Tibial nerve (tissue), 4 donors: ENCODE measurements at places on chromosomes 2 and 18.

- DNase-seq, result no peak
Observed at GRCh38 chr2:168355121-168355520, 101.0 kb upstream of the CERS6 start.

DNA sequence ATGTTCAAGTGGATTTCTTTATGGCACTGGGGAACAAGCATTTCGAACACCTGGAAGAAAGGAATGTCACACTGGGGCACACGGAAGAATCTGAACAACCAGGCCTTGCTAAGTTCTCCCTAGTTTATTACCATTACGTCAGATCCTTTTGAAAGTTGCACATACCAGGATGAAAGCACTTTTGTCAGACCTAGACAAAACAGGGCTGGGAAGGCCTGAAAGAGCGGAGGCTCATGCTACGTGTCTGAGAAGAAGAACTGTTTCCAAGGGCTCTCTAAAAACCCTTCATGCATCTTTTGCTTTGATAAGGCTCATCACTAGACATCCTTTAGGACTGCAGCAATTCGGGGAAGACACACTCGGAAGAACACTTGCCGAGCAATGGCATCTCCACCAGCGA, 15.4 kb upstream of the SLC25A52 start:
- no peak for DNase-seq

DNA sequence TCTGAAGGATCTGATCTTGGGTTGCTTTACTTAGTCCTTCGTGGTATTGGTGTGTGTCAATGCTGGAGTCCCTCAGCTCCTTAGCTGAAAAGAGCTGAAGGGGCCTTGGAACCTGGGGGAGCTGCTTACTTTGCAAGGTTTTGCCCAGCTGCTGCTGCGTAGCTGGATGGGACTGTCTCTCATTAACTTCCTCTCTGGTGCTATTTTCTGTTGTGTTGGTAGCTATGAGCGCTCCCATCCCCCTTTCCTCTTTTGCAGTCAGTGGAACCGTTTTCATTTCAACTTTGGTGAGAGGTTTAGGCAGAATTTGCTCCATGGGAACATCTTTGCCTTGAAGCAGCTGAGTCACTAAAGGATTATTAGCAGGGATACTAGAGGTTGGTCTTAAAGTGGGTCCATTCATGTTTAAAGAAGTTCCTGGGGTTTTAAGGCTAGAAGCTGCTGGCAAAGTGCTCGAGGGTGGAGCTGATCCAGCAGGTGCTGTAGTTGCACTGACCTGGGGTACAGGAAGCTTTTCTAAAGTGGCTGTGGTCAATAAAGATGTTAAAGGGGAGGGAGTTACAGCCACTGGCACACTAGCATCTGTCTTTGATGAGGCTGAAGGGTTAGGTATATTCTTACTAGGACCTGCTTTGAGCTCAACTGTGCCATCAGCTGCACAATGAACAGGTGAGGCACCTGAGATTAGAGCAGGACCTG, 69.9 kb upstream of the DTNB start:
- DNase-seq, result no peak

GRCh38 chr18:9570255-9570654, 44.1 kb downstream of the PPP4R1 start:
- no peak for DNase-seq

- DNase-seq, result peak; percentile 42
Observed at GRCh38 chr2:109736177-109736827, 57.8 kb upstream of the RGPD5 start.

DNA sequence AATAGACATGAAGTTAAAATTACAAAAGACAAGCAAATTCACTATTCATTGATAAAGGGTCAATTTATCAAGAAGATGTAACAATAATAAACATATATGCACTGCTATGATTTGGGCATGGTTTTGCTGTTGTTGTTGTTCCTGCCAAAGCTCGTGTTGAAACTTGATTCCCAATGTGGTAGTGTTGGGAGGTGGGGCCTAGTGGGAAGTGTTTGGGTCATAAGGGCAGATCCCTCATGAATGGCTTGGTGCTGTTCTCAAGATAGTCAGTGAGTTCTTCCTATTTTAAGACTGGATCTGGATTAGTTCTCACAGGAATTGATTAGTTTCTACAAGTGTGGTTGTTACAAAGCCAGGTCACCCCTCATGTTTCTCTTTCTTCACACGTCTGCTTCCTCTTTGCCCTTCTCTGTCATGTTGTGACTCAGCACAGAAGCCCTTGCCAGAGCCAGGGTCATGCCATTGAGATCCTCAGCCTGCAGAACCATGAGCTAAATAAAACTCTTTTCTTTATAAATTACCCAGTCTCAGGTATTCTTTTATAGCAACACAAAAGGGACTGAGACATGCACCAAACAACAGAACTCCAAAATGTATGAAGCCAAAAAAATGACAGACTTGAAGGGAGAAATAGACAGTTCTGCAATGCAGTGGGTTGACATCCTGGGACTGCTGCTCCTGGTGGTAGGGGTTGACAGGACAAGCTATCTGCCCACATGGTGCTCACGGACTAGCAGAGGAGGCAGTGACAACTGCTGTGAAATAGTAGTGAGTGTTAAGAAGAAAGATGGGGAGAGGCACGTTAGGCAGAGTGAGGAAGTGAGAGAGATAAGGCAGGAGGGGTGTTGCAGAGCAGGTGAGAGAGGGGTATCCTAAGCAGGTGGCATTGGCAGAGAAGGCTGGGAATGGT, 18.6 kb upstream of the SKA1 start:
- DNase-seq, result no peak

DNA sequence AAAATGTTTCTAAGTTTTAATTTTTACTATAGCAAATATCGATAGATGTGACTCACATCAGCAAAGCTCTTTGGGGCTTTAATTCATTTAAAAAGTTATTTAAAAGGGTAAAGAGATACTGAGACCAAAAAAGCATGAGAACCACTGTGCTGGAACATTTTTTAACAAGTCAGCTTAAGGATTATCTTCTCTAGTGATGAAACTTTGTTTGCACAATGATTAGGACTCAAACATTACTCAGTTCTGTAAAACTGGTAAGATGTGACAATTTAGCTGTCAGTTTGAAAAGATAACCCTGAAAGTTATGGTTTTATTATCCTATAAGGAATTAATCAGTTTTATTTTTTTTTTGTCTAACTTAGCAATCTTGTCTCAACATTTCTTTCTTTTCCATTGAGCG, 301.4 kb downstream of the TSN start:
- DNase-seq, result no peak

DNA sequence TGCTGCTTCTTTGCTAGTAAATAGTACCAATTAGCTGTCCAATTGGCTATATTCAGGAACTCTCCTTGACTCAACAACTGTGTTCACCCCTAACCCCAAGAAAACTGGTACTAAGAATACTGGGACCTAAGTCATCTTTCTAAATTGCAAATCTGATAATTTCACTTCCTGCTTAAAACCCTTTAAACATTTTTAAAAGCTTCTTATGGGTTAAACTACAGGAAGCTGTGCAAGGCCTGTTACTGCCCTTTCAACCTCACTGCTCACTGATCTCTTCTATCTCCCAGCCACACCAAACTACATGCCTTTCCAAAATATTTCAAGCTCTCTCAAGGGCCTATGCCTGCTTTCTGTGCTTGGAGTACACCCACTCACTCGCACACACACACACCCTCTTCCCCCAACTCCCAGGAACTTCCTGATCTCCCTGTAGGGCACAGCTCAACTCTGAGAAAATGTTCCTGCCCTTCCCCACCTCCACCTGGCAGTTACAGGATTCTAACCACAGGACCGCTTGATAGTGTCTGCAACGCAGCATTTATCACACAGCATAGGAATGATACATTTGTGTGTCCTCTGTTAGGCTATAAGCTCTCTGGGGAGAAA, 6.7 kb downstream of the LMAN1 start:
- no peak for DNase-seq

GRCh38 chr18:70319187-70319586, 30.3 kb downstream of the SOCS6 start:
- DNase-seq, result no peak

DNA sequence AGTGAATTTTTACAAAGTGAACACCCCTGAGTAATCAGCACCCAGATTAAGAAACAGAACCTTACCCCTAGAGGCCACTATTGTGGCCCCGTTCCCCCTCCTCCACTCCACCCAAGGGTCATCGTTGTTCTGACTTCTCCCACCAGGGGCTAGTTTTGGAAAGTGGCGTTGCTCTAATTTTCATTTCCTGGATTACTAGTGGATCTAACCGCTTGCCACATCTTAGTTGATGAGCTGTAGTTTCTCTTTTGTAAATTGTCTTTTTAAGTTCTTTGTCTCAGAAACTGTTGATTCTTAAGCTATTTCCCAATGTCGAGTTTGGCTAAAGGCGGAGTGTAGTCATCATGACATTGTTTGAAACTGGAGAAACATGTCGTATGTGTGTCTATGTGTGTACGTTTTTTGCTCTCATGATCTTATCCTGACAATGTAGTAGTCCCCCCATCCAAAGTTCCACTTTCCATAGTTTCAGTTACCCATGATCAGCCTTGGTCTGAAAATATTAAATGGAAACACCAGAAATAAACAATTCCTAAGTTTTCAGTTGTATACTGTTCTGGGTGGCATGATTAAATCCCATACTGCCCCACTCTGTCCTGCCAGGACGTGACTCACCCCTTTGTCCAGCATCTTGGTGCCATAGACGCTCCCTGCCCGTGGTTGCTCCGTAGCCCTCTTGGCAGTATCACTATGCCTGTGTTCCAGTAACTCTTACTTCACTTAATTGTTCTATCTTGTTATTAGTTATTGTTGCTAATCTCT, 71.0 kb upstream of the SP3 start:
- no peak for DNase-seq

- DNase-seq, result no peak
Observed at GRCh38 chr2:17052001-17052400, 386.4 kb upstream of the CYRIA start.

- no peak for DNase-seq
Observed at GRCh38 chr18:79011300-79011870, 31.8 kb downstream of the SALL3 start.

DNA sequence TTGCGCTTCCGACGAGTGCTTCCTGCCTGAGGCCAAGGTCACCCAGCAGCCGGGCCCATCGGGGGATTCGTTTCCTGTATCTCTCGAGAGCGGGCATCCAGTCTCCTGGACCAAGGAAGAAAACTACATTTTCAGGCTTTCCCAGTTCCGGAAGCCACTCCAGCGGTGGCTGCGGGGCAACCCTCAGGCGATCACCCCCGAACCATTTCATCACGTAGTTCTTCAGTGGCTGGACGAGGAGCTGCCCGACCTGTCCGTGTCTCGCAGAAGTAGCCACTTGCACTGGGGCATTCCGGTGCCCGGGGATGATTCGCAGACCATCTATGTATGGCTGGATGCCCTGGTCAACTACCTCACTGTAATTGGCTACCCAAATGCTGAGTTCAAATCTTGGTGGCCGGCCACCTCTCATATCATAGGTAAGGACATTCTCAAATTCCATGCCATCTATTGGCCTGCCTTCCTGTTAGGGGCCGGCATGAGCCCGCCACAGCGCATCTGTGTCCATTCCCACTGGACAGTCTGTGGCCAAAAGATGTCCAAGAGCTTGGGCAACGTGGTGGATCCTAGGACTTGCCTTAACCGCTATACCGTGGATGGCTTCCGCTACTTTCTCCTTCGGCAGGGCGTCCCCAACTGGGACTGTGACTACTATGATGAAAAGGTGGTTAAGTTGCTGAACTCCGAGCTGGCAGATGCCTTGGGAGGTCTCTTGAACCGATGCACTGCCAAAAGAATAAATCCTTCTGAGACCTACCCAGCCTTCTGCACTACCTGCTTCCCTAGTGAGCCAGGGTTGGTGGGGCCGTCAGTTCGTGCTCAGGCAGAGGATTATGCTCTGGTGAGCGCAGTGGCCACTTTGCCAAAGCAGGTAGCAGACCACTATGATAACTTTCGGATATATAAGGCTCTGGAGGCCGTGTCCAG, 1.0 kb downstream of the MARS2 start:
- no peak for DNase-seq

DNA sequence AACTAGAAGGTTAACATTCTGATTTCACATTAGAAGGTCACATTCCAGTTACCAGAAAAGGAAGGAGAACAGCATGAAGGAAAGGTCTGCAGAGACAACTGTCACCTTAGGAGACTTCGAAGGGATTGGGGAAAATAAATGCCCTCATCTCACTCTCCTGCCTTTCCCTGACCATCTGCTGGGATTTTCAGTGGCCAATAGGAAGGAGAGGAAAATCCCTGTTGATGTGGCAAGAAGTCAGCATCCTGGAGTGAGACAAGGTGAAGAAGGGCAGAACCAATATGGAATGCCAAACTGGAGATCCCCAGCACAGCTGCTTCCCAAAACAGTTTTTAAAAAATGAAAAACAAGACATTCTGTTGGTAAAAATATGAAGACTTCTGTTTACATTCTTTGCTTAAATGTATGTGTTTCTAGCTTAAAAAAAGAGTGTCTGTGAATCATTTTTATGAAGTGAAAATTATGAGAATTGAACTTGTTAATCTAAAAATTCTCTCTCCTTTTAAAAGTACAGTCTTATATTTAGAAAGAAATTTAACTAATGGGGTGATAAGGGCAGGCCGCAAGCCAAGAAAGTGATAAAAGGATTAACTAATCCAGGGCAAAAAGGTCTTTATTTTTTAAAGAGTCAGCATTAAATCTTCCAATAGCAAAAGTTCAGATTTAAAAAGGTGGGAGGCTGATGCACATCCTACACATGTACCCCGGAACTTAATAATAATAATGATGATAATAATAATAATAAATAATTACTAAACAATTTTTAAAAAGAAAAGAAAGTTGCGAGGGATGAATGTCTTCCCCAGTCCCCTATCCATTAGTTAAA, 160.6 kb upstream of the DOK6 start:
- DNase-seq, result no peak

GRCh38 chr2:28390746-28391563, 1.7 kb upstream of the FOSL2 start:
- peak; percentile 82 for DNase-seq

GRCh38 chr2:226674123-226674522, 125.5 kb downstream of the IRS1 start:
- no peak for DNase-seq

DNA sequence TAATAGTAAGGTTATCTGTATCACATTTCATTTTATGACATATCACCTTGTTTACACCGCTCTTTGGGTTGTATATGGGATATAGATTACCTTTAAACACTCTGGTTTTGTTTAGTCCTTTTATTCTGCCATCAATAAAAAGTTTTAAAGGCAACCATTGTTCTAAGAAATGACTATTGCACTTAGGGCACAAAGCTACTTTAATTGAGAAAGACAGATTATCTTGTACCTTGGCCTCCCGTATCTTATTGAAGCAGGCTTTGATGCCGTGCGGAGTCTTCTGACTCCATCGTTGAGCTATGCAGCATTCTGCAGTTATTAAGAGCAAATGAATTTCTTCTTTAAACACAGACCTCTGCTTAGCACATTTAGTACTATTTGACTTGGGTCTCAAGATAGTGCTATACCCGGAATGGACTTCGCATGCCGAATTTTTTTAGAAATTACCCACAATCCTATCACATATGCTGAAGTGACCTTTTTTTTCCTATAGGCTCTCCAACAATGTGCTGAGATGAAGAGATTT, 16.7 kb downstream of the PKDCC start:
- no peak for DNase-seq

GRCh38 chr2:195514365-195514764, 142.7 kb upstream of the SLC39A10 start:
- DNase-seq, result no peak

DNA sequence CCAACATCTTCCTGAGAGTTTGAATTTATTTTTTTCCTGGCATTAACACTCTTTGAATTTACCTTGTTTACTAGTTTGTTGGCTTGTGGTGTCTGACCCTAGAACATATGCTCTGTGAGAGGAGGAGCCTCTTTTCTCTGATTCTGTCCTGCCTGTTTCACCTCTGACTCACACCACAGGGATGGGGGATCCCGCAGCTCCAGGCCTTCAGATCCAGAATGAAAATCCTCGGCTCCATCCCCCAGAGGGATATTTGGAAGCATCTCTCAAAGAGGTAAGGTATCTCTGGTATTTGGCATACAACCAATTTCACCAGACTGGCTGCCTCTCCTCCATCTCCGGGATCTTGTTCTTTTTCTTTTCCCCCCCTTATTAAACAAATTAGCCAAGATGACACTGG, 104.7 kb downstream of the GPR39 start:
- no peak for DNase-seq
